Brain (organoid and tissue), 16 donors: ENCODE measurements at places on chromosomes 12 and 14. TPM values are rescaled to one million over a fixed set of nuclear protein-coding genes. Genes with fewer than 3 reads are reported as not detected.

GRCh38 chr12:102329883-102330282 is 132.2 kb upstream of the PMCH start:
- DNase-seq: no peak

GRCh38 chr12:22803725-22804124 is 178.8 kb downstream of the ETNK1 start:
- DNase-seq: no peak

ANO4 gene
- polyA plus RNA-seq: 9.0 TPM

DNA sequence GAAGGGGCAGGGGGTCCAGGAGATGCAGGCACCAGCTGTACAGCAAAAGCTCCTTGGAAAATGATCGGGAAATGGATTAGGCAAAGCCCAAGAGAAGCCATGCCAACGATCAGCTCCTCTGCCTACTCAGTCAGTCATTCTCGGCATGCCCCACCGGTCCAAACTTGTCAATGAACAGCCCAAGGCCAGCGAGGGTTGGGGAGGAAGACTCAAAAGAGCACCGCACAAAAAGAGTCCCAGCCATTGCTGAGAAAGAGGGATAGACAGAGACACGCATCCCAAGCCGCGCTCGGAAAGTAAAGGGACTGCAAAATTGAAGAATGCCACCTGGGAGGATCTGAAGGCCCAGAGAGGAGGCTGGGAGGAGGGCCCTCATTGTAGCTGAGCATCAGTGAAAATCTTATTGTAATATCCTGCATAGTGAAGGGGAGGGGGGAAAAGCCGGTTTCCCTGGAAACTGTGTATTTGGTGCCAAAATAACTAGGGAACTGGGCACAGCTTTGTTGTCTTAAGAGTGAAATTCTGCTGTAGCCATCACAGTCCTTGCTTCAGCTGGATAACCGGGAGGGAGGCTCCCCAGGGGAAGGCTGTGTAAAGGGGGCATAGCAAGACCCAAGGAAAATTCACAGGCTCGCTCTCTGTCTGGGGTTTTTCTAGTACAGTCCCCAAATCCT is 4.7 kb downstream of the KDM2B start:
- peak; percentile 43 for DNase-seq

DNA sequence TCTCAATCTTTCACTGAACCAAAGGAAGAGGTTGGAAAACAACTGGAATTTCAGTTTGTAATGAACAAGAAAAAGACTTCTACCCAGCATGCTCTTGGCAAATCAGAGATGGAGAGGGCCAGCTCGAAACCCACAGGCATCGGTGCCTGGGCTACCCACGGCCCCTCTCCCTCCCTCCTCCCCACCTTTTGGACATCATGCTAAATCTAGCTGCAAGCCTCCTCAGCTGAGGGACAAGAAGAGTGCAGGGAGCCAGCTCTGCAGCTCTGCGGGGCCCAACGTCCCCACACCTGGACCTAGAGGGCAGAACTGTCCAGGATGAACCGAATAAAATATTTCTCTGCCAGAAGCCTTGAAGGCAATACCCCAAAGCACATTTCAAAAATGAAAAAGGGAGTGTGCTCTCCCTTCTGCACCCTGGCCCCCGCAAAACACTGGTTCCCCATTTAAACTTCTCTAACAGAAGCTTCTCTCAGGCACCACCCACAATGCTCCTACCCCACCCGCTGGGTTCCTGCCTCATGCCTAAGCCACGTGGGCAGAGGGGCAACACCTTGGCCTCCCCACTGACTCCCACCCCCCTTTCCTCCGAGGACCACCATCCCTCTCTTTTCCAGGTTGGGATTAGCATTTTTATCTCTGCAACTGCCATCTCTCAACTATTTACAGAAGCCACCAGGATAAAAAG is 8.2 kb downstream of the CAMKK2 start:
- DNase-seq: no peak

- DNase-seq: peak; percentile 27
Measured at GRCh38 chr12:126726481-126727217, 1540.3 kb upstream of the TMEM132C start.

DNA sequence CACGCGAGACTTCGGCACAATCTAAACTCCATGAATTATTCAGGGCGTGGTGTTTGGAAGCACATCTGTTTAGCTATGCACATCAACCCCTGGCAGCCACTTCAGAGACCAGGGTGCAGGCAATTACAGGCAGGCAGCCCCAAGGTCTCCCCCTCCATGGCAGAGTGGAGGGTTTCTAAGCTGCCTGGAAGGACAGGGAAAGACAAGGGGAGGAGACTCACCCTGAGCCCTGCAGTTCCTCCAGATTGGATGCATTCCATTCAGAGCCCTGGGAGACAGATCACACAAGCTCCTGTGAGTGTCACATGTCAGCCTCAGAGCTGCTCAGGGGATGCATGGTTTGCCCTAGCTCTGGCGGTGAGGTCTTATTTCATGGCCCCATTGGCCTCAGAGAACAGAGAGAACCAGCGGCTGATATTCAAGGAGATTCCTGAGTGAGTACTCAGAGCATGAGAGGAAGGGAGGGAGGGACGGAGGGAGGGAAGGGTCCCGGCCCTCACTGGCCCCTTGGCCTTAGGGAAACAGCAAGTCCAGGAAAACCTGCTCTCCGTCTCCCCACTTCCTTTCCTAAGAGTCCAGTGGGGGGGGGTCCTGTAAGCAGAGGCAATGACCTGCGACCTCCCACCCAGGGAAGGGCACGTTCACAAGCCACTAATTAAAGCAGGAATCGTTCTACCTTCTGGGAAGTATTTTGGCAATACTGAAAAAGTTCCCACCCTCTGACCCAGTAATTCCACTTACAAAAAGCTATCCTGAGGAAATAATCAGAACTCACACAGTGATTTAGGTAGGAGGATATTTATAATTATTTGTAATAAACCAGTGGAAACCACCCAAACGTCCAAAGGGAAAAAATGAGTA is 55.1 kb downstream of the SSH1 start:
- peak; percentile 84 for DNase-seq

GRCh38 chr12:122738571-122738970 is 7.9 kb upstream of the HCAR1 start:
- no peak for DNase-seq

GRCh38 chr12:100579844-100580243 is 6.4 kb downstream of the GAS2L3 start:
- no peak for DNase-seq

PXMP2 gene
- 66.0 TPM for polyA plus RNA-seq

CLEC9A gene
- 0.80 TPM for polyA plus RNA-seq

GRCh38 chr14:90409209-90409730 is 12.4 kb downstream of the CALM1 start:
- peak; percentile 64 for DNase-seq

- DNase-seq: no peak
Measured at GRCh38 chr14:74309125-74310022, 6.6 kb upstream of the ABCD4 start.
